ENCODE measurements at places on chromosomes 3 and 15.
A peak's percentile ranks its signal among the peaks of the same experiment; 100 is the strongest.

- no peak for DNase-seq
These were observed 154.3 kb upstream of the RORA start for GRCh38 chr15:61383421-61383820.

DNA sequence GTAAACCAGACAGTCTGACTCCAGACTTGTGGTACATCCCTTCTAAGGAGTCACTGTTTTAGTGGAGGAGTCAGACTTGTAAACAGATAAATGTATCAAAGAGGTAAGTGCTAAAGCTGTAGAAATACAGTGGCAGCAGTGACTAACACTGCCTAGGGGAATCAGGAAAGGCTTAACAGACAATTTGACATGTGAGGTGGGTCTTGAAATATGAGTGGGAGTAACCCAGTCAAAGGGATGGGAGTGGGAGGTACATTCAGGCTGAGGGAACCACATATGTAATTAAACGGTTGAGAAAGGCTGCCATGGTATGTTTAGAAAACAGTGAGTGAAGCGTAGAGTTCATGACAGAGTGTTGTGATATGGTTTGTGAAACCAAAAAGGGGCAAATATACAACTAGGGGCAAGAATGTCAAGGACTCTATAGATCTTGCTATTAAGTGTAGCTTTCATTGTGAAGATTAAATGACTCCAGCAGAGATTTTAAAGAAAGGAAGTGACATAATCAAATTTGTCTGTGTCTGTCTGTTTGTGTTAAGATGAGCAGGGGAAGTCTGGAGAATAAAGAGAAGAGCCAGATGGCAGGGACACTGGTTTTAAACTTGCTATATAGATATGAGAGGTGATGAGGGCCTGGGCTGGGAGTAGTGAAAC lies 11.2 kb upstream of the ALCAM start:
- DNase-seq: no peak

DNA sequence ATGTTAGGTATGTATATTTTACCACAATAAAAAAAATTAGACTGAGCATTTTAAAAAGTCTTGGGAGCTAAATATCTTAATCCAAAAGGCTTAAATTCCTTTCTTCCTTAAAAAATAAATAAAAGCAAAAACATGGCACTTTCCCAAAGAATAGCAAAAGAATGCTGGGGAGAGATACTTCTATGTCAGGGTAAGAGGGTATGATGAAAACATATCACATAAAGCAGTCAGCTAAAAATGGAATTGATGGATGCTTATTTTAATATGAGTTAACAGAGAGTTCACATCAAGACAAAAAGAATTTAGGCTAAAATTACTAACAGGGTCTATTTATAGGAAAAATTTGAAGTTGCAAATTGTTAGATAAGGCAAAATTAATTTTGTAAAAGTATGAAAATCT lies 141.0 kb downstream of the MYLK start:
- no peak for DNase-seq

GRCh38 chr3:25430287-25430934 lies 2.3 kb downstream of the RARB start:
- DNase-seq: no peak

DNA sequence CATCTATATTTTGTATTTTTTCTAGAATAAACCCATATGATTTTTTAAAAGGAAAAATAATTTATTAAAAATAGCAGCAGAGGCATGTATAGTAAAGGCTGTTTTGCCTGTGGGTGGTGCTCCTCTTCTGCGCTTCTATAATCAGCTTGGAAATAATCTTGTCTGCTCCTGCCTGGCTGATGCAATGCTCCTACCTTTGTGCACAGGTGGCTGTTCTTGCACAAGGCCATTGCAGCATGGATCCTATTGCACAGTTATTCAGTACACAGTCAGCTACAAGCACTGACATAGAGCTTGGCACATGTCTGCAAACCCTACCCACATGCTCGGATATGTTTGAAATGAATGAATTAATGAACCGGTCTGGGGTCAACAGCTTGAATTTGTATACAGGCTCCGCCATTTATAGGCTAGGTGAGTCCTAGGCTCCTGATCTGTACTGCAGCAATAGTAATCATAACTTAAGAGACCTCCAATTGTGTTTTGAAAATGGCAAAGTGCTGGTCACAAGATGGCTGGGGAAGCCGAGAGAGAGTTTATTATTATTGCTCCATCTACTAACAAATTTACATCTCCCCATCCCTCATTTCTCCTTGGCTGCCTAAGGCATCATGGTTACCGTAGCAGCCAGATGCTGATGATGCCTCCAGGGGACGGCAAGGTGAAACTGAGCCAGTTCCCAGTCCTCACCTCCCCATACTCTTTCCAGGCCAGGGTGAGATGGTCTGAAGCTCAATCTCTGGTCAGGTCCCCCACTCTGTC lies 532 bp upstream of the RTP1 start:
- DNase-seq: no peak

GRCh38 chr3:126699011-126699410 lies 5.0 kb upstream of the CHCHD6 start:
- no peak for DNase-seq

GRCh38 chr15:95405447-95405846 lies 925.1 kb upstream of the NR2F2 start:
- DNase-seq: no peak

- DNase-seq: peak; percentile 43
These were observed 63.9 kb downstream of the IQSEC1 start for GRCh38 chr3:13009132-13009945.

GRCh38 chr15:29252234-29252633 lies 17.4 kb downstream of the NSMCE3 start:
- no peak for DNase-seq

GRCh38 chr3:105834768-105835167 lies 34.0 kb downstream of the CBLB start:
- no peak for DNase-seq

DNA sequence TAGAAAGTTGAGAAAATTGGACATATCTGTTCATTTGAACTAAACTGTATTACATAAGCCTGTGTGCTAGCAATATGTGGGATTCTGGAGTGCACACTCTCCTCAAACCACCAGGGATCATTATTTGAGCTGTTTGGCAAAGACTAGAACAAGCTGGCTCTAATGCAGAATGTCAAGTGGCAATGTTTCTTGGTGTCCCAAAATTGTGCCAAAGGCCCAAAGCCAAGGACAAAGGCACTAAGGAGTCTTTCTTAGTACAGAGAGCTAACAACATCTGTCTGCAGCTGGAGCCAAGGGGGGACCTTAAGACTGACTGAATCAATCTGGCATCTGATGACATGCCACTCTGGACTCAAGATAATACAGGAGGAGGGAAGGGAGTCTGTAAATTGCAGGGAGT lies 76.7 kb upstream of the STRIT1 start:
- no peak for DNase-seq

DNA sequence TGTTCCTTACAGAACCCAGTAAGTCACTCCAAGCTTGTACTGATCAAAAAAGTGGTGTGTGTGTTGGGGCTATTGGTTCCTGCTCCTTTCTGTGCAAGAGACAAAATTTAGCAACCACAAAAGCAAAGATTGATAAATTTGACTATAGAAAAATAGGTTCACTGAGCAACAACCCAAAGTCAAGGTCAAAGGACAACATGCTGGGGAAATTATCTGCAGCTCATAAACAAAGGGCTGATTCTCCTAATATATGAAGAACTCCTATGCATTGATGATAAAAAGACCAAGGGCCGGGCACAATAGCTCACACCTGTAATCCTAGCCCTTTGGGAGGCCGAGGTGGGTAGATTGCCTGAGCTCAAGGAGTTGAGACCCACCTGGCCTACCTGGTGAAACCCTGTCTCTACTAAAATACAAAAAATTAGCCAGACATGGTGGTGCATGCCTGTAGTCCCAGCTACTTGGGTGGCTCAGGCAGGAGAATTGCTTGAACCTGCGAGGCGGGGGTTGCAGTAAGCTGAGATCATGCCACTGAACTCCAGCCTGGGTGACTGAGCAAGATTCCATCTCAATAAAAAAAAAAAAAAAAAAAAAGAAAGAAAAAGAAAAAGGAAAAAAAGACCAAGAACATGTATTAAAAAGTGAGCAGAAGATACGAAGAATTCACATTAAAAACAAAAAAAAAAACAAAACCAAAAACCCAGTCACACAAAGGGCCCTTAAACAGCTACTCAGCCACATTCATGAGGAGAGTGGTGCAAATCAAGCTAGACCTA lies 29.8 kb downstream of the PPCDC start:
- no peak for DNase-seq

DNA sequence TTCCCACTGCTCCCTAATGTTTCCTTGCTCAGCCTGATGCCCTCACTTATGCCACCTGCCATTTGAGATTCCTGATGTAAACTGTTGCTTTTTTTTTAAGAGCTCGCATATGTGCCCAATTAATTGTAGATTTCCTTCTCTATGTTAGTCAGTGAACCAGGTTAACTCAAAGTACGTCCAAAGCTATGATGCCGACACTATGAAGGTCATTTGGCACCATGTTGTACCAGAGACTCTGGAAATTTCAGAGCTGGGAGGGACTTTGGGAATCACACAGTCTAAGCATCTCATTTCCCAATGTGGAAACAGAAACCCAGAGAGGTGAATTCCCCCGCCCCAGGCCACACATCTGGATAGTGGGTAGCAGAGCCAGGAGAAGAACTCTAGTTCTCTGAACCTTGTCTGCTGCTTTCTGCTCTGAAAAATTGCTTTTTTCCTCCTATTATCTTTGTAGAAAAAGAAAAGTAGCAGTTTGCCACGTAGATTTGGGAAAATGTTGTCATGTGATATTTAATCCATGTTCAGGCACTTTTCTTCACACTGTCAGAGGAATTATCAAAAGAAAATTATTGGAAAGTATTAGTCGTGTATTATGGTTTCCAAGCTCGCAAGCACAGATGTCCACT lies 38.5 kb upstream of the TNFAIP8L3 start:
- no peak for DNase-seq

DNA sequence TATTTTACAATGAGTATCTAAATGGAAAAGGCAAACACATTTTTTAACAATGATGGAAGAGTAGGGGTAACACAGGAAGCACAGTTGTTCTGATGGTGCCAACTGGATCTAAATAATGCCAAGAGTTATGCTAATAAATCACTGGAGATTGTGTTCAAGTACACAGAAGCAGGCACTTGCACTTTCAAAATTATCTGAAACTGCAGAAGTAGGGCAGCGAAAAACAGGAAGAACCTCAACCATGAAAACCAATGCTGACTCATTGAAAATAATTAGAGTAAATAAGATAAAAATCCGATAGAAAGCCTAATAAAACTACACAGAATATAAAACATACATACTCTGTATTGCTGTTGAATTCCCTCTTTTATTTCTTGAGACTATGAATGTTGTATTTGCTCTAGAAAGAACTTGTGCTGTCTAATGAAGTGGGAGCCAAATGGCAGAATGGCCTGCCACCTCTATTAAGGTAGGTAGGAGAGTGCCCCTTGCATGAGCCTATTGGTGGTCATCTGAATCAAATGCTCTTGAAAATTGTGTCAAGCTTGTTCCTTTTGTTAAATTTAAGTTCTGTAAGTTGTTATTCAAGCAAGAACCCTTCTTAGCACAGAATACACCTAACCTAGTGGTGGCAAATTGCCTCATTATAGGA lies 93.7 kb downstream of the ABI3BP start:
- no peak for DNase-seq

DNA sequence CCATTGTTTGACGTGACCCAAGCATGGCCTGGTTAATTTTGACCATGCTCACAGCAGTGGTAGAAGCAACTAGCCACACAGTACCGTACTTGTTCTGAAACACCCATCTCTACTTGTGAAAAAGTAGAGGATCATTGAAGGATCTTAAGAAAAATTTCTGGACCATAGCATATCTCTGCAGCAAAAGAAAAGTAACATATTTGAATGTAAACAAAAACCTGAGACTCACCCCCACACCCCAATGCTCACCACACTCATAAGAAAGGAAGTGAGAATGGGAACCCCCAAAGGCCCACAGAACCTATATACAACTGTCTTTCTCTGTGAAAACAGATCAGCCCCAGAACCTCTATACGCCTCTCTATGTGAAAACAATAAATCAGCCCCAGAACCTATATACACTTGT lies 33.8 kb upstream of the TFRC start:
- DNase-seq: no peak
